Gastroesophageal sphincter (tissue), 4 donors: ENCODE measurements at places on chromosomes 2 and 18.

- ATAC-seq: no peak
Measured at GRCh38 chr2:118811514-118812115, 35.8 kb downstream of the EN1 start.

GRCh38 chr2:145484448-145485097 lies 964.7 kb upstream of the ZEB2 start:
- no peak for ATAC-seq

DNA sequence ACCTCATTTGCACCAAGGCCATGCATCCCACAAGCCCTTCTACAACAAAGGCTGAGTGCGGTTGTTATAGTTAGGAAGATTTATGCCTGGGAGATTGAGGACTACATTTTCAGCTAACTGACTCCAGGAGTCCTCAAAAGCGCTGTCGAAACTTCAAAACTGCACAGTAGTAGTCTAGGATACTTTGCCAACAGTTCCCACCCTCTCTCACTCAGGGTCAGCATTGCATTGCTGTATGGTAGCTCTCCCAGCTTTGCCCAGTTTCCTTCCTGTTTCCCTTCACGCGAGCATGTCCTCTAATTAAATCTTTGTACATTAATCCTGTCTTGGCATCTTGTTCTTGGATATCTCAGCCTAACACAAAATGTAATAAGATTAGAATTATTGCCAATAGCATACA lies 420.6 kb upstream of the UBE2E3 start:
- no peak for ATAC-seq

DNA sequence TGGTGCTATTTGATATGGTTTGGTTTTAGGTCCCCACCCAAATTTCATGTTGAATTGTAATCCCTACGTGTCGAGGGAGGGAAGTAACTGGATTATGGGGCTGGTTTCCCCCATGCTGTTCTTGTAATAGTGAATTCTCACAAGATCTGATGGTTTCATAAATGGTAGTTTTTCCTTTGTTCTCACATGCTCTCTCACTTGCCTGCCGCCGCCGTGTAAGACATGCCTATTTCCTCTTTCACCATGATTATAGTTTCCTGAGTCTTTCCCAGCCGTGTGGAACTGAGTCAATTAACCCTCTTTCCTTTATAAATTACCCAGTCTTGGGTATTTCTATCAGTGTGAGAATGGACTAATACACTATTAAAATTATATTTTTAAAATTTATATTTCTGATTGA lies 7.3 kb downstream of the DIS3L2 start:
- no peak for ATAC-seq

DNA sequence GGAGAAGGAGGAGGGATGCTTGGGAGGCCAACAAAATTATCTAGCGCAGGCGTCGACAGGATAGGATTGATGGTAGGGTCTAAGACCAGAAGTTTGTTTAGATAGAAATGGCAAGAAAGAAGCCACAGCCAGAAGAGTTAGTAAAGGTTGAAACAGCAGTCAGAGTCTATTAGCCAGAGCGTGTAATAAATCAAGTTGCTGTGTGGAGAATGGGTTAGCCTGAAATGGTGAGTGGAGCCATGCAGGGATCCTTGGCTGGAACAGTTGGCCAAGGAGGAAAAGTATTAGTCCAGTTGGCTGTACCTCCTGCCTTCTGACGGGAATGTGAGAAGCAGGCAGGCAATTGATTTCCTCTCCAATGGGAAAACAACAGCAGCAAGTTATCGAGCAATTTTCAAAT lies 190.7 kb upstream of the CCDC68 start:
- peak; percentile 55 for ATAC-seq

DNA sequence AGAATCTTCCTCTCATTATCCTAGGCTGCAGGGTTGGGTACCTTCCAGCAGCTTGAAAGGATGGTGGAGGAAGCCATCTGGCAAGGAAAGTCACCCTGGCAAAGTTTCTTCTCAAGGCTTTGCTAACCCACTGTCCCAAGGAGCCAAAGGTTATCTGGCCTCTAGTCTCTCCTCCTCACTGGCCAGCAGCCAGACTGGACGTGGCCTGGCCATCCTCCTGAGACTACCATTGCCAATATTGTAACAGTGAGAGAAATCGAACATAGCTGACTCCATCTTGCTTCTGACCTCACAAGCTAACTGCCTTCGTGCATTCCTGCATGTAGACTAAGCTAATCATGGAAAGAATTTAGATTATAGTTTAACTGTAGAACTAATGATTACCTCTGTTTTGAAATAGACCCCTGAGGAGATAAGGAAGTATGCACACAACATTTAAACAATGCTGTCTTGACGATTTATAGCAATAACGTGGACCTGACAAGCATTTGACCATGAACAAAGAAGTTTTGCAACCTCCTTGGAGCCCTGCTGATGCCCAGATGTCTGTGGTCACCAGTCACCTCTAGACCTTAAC lies 7.8 kb upstream of the ANXA4 start:
- no peak for ATAC-seq

- no peak for ATAC-seq
Measured at GRCh38 chr18:78883501-78883900, 96.1 kb upstream of the SALL3 start.

- ATAC-seq: no peak
Measured at GRCh38 chr18:45496741-45497140, 118.5 kb upstream of the SLC14A2 start.

GRCh38 chr2:126995621-126996377 lies 97.1 kb downstream of the TEX51 start:
- ATAC-seq: no peak

DNA sequence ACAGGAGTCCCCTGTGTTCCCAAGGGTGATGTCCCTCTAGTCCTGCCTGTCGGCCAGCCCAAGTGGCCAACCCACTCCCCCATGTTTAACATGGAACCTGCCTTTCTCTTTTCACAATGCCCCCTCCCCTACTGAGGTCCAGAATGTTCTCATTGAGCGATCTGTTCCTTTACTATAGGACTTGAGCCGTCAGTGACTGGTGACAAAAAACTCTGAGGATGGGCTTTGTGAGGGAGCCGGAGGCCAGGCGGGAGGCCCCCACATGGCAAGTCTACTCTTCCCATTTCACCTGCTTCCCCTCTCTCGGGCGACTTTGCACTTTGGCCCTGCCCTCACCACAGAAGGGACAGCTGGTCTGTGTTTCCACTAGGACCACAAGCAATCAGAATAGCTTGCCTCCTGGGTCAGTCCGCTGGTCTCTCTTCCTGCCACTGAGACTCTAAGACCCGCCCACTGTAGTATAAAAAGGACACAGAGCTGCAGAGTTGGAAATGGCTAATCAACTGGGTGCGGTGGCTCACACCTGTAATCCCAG lies 146.5 kb upstream of the RAB12 start:
- no peak for ATAC-seq

DNA sequence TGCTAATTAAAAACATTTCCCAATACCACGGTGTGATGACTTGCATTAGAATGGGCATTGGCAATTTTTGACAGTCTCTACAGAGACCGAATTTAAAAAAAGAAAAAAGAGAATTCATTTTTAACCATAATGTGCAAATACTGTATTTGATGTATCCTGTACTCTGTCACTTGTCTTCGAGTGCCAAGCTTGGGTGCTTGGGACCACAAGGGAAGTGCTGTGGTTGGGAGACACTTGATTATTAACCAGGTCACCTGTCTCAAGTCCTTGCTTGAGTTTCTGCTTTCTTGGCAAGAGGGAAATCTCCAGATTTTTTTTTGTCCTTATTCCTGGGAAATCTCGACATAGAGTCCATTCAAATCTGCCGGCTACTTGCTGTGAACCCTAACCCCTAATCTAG lies 209.0 kb downstream of the MC4R start:
- no peak for ATAC-seq

- no peak for ATAC-seq
Measured at GRCh38 chr2:100110614-100111000, 31.8 kb downstream of the AFF3 start.
